ENCODE measurements at places on chromosomes 12 and 14.

DNA sequence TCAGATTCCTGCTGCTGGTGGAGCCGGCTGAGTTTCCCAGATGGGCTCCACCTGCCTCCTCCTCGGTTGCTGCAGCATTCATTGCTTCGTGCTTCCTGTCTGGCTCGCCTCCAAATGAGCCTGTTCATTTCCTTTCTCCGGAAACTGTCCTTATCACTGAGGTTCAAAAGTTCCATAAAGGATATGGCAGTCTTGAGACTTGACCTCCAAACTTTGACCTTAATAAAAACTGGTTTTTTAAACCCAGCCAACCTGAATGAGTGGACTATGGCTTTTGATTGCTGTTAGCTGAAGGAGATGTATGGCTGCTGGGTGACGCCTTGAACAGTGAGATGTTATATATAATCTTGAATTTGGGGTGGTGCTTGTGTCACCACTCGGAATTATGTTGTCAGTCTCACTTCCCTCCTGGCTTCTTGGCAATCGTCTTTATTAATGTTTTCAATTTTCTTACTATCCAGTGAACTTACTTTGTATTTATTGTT is 62.7 kb downstream of the RASSF3 start:
- no peak for DNase-seq

GRCh38 chr12:215116-215515 is 1.2 kb upstream of the SLC6A12 start:
- no peak for DNase-seq

DNA sequence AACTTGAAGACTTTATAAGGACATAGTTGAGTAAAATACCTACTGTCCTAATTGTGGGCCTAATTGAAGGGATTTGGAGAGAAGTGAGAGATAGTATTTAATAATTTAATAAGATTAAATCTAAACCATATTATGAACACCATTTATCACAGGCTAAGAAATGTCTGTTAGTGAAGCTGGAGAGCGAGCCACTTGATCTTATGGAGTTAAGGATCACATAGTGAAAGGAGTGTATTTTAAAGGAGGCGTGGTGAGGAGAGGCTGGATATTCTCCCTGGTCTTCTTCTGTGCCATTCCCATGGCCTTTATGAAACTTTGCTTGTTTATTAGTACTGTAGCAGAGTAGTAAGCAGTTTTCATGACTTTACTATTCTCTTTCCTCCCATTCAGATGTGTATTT is 172.4 kb downstream of the TRHDE start:
- no peak for DNase-seq

DNA sequence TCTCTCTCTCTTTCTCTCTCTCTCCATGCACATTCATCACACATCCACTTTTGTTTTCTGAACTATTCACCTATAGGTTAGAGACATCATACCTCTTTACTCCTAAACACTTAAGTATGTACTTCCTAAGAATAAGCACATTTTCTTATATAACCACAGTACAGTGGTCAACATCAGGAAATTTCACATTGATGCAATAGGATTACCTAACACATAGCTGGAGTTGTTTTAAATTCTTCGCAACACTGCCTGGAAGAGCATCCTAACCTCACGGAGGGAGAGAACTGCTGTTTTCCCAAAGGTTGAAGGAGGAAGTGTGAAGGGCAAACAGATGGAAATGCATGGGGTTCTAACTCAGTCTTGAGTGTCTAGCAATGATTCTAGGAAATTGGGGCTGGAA is 159.2 kb downstream of the SYT1 start:
- DNase-seq: no peak

DNA sequence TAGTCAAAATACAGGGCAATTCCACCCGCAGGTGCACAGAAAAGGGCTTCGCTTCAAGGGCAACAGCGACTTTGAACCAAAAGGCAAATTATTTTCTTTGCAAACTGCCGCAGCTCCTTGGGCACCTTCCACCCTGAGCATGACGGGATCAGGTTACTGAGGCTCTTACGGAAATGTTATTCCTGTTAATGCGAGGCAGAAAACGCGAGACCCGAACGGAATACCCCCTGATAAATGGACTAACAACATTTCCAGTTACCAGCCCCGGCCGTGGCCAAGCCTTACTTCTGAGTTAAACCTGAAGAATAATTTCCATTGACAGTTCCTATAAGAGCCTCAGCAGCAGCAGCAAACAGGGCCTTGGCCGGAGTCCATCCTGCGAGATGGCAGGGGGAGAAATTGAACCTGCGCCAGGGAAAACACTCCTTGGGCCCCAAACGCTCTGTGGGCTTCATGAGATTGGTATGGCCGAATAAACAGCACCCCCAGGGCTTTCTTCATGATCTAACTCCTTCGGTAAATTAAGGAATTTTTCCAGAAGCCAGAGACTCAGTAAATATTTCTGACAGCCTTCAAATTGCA is 70.0 kb upstream of the DICER1 start:
- DNase-seq: no peak

Data from midbrain (tissue), 1 donor.